AG04450 (cell line): ENCODE measurements at places on chromosomes 1 and 21. TPM values are rescaled to one million over a fixed set of nuclear protein-coding genes. Genes with fewer than 3 reads are reported as not detected.

ADGRL4 gene
- polyA plus RNA-seq, result 11.9 and 16.6 TPM in 2 replicates

HLX gene
- 3.7 TPM in 2 replicates for polyA plus RNA-seq

DNA sequence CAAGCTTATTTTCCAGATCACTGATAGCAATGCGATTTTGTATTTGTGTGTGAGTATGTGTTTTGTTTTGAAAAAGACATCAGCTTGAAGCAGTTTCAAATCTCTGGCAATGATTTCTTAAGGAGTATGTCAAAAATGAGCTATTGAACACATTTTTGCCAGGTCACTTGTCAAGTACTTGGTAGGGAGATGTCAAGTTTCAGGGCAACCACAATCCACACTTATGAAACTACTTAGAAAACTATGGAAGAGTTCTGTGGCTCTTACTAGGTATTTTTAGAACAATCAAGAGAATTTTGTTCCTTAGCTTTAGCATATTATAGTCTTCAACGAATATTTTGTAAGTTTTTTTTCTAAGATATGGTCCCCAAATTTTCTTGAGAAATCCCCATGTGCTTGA is 318.8 kb upstream of the ZRANB2 start:
- no peak for DNase-seq

GRCh38 chr1:50779801-50780200 is 180.3 kb downstream of the FAF1 start:
- no peak for DNase-seq

TMEM81 gene
- 2.3 and 2.7 TPM in 2 replicates for polyA plus RNA-seq
